ENCODE measurements at places on chromosomes 12 and 14. TPM values are rescaled to one million over a fixed set of nuclear protein-coding genes. Genes with fewer than 3 reads are reported as not detected.

The ASPG gene
- total RNA-seq = 3.4 TPM

DNA sequence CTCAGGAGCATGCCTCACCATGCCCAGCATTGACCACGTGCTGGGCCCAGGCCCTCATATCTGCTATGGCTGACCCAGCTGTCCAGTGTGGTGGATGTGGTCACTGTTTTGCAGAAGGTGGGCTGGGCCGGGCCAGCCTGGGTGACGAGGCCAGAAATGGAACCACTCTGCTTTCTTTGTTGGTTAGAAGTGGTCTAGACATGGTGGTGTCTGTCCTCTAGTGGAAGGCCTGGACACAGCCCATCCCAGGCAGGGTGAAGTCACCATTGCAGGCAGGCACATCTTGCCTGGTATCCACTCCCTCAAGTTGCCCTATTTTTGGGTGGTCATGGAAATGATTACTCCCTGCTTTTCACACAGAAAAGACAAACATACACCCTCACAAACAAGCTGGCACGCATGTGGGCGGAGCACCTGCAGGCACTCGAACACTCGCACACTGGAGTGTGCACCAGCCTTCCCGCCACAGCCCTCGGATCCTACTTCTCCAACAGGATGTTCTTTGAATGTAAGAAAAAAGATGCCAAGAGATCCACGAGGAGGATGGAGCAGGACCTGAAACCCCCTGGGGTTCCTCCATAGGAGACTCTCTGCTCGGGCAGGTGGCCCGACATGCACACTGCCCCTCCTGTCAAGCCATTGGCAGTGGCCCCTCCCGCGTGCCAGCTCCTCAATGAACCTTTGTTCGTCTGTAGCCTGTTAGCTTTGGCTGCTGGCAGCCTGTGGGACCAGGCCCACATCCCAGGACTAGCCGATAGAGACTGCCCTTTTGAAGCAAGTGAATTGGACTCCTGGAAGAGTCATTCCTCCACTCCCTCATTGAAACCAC is 38.4 kb downstream of the MLXIP start:
- DNase-seq = no peak

DNA sequence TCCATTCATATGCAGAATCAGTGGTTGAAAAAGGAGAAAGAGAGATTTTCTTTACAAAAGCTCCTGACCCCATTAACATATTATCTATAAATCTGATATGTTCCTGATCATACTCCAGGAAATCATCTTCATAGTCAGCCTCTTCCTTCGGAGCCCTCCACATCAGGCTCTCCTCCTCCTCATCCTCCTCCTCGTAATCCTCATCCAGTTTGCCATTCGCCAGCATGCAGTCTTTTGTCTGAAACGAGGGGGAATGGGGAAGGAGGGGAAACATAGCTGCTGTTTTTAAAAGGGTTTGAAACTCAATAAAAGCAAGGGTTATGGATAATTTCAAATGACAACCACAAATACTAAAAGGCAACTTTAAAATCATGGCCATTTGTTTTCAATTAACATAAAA is 60.9 kb downstream of the DICER1 start:
- DNase-seq = no peak

- DNase-seq = no peak
Measured at GRCh38 chr12:125593269-125593668, 528.0 kb downstream of the AACS start.

- DNase-seq = no peak
Measured at GRCh38 chr14:23130871-23131270, 11.8 kb upstream of the CEBPE start.

GRCh38 chr14:41222581-41222980 is 384.1 kb upstream of the LRFN5 start:
- no peak for DNase-seq

The RNASE9 gene
- 0.14 TPM for total RNA-seq

GRCh38 chr12:3043406-3043805 is 33.8 kb upstream of the TSPAN9 start:
- DNase-seq = peak; percentile 6

DNA sequence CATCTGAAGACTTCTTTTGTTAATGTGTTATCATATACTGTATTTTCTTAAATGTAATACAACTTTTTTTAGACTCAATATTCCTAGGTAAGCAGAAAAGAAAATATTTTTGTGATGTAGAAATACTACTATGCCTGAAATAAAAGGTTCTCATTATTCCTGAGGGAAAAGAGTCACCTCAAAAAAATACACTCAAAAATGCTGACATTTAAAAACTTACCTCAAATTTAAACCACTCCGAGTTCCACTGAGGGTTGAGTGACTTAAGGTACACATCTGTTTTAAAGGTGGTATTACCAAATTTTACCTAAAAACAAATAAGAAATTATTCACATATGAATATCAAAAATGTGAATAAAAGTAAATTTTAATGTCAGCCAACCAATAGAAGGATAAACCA is 9.3 kb downstream of the C2CD5 start:
- no peak for DNase-seq

DNA sequence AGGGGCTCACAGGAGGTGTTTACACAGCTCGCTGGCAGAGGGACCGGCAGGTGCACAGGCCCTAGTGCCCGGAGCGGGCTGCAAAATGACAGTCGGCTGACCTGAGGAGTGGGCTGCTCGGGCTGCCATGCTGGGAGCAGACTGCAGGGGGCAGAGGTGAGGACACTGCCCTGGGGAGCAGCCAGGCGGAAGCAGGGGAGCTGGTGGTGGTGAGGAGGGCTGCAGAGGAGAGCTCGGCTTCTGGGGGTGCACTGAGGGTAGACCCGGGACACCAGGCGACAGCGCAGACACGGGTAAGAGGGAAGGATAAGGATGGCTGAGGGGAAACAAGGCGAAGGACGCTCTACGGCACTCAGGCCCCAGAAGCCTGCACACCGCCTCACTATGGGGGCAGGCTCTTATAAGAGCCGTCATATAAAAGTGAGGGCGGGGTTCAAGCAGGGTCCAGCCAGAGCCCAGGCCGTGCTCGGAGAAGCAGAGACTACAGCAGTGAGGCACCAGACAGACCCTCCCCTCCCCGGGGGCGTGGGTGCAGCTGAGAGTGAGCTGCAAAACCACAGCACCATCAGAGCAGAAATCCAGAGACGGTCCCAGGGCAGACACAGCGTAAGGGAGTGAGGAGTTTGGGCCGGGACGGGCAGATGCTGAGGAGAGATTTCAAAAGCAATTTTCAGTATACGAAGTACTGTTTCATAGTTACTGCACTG is 62.5 kb downstream of the CCDC88C start:
- DNase-seq = peak; percentile 83

The C12orf42 gene
- total RNA-seq = 0.37 TPM

The KRT74 gene
- total RNA-seq = not detected

DNA sequence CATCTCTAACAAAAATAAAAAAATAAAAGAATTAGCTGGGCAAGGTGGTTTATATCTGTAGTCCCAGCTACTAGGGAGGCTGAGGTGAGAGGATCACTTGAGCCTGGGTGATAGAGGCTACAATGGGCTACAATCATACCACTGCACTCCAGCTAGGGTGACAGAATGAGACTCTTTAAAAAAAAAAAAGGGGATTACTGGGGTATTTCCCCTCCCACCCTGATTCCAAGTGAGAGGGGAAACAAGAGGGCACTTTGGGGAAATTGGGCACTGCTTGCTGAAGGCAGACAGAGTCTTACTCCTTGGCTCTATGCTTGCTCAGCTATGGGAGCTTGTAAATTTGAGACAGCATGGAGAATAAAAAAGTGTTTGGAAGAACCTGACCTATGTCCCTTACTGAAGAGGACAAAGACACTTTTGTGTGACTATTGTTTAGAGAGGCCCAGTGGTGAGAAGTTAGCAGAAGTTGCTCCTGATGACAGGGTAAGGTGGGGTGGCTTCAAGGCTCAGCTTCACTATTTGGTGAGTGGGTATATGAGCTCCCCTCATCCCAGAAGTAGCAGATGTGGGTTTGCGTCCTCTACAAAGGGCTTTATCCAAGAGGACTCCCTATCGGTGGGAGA is 44.0 kb downstream of the KLRG1 start:
- no peak for DNase-seq

The KRT6C gene
- total RNA-seq = not detected

- no peak for DNase-seq
Measured at GRCh38 chr12:5333096-5333495, 98.8 kb upstream of the NTF3 start.

DNA sequence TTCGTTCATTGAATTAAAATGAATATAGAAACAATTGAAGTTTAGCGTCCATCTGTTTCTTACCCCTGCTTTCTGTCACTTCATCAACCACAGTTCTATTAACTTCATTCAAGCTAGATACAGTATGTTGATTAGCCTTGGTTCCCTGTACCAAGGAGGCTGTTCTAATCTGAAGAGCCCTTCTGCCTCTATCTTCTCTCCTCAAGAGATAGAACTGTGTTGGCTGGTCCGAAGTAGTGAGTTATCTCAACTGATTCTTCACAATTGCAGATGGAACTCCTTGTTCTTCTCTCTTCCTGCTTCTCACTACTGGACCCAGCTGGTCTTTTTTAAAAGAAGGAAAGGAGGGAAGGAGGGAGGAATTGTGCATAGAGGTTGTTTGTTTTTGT is 82.1 kb upstream of the TRAF3 start:
- no peak for DNase-seq

GRCh38 chr12:12443431-12443878 is 86.6 kb downstream of the BORCS5 start:
- DNase-seq = no peak

All from WTC11 (cell line).